A549 (cell line): ENCODE measurements at places on chromosomes 11 and 22.

DNA sequence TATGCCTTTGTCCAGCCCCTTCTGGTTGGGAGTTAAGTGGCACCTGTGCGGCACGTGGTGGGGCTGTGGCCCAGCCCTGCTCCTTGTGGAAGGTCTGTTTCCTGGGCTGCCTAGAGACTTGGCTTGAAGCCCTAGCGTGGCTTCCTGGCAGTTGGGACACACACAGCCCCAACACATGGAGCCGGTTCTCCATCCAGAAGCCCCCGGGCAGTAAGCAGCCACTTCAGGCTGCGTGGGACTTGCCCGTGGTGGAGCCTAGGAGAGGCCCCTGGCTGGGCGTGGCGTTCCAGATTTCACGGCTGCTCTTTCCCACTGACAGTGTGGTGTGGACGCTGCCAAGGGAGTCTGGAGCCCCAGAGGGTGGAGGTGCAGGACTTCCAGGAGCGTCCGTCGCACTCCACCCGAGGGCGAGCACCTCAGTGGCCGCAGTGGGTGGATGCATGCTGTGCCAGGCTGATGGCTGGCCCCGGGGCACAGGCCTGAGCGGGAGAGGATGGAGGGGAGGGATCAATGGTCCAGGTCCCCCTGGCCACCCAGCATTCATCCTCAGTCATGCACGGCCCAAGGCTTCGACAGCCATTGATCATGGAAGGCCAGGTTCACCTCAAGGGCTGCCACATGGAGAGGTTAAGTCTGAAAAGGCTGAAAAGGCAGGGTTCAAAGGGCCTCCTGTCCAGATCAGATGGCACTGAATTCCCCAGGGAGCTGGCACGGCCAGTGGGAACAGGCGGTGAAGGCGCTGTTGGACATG, 9.3 kb downstream of the CCND1 start:
- no peak for DNase-seq

DNA sequence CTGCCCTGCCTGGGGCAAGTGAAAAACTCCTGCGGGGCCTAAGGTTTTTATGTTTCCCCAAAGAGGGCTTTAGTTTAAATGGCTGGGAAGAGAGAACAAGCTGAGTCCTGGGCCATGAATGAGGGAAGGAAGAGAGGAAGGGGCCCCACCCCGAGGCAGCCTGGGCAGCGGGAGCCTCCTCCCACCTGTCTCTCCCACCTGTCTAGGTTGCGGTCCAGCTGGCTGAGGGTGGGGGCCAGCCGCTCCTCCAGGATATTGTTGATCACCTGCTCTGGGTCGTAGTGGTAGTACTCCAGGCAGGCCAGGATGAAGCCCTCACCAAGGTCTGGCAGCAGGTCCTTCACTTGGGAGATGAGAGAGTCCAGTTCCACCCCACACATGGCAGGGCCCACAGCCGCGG, 34.6 kb downstream of the UQCR10 start:
- DNase-seq = no peak

DNA sequence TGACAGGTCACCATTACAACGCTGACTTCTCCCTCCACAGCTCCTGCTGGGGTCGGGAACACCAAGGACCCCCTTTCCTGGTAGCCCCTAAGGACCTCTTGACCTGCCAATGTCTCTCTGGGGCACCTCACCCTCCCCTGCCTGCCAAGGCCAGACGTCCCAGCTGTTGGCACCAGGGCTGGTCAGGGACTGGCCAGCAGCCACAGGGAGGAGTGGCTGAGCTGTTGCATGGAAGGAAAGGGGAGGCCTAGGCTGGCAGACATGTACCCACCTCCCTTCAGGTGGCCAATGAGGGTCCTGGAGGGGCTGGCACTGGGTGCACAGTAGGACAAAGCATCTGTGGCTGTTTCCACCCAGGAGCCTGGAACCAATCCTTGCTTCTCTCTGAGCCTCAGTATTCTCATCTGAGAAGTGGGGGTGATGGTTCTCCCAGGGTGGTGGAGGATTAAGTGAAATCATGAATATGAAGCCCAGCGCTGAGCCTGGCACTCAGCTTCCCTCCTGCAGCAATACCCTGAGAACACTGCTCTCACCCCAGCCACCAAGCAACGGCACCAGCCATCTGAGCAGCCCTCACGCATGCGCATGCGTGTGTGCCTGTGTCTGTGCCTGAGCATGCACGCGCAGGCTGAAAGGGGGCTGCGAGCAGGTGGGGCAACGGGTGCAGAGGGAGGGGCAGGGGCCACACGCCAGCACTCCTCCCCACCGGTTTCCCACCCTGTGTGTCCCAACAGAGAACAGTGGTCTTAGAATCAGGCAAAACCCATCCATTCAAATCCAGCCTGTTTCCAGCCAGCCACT, 5.9 kb downstream of the KCNJ4 start:
- DNase-seq = no peak

- no peak for DNase-seq
Measured at GRCh38 chr11:47488111-47488510, 39.2 kb upstream of the RAPSN start.

DNA sequence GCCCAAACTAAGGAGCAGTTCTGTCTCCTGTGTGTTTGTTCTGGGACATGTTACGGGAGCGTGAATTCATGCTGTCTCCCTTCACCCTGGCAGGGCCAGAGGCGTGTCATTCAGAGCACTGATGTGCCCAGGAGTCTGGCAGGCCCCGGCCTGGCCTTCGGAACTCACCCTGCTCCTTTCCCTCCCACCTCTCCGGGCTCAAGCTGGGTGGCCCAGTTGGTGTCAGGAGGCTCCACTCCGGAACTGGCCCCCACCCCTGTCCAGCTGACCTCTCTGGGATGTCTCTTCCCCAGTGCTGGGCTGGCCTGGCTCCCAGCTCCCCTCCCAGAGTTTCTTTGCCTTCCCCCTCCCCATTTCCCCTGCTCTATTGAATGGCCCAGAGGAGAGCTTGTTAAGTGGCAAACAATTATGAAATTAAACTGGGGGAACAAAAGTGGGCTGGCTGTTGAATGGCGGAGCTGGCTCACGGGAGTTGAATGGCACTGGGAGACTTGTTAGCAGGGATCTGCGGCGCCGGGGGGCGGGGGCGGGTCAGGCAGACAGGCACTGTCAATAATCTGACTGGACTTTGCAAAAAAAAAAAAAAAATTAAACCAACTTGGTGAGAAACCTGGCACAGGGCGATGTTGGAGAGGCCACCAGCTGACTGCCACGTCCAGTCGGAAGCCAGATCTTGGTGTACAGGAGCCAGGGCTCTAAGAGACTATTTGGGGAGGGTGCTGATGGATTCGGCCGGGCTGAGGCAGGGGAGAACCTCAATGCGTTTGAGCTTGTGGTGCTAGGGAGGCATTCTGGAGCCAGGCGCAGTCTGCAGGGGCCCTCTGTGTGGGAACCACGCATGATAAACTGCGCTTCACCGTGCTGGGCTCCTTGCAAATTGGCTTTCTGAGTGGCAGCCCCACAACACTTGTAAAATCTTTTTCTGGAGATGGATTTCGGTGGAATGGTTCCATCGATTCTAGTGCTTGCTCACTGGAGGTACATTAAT, 1.3 kb downstream of the MPPED1 start:
- no peak for DNase-seq

DNA sequence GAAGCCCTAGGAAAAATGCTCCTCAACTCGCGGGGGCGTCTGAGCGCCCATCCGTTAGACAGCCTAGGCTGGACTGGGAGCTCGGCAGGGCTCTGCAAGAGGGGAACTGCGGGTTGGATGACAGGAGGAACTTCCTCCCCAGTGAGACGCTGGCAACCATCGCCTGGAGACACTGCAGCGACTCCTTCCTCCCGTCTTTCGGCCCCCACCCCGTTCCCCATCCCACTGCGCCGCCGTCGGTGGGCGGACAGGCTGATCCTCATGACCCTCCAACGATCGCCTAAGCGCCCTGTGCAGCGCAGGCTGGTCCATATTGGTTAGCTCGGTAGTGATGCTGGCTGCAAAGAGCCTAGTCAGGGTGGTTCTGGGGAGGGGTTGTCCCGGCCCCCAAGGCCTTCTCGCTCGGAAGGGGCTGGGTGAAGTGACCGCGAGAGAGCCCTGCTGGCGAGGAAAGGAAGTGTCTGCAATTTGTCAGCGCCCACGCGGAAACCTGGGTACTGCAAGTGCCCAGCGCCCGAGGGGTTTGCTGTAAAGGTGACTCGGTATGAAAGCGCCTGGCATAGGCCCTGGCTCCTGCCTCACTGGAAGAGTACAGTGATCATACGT, 638 bp downstream of the NRGN start:
- DNase-seq = peak; percentile 46

- no peak for DNase-seq
Measured at GRCh38 chr11:7154881-7155361, 66.1 kb downstream of the RBMXL2 start.

- DNase-seq = no peak
Measured at GRCh38 chr22:19168088-19168890, 10.2 kb downstream of the SLC25A1 start.

GRCh38 chr22:41047801-41048211, 44.6 kb upstream of the EP300 start:
- no peak for DNase-seq

GRCh38 chr11:15716550-15716949, 601.8 kb downstream of the INSC start:
- no peak for DNase-seq

GRCh38 chr11:30911247-30911646, 325.1 kb upstream of the MPPED2 start:
- DNase-seq = no peak

- no peak for DNase-seq
Measured at GRCh38 chr22:38953091-38953490, 4.3 kb upstream of the APOBEC3A start.

GRCh38 chr11:126058105-126058874, 4.4 kb downstream of the CDON start:
- DNase-seq = no peak

GRCh38 chr22:41367680-41368542, 13.8 kb upstream of the TEF start:
- DNase-seq = no peak

DNA sequence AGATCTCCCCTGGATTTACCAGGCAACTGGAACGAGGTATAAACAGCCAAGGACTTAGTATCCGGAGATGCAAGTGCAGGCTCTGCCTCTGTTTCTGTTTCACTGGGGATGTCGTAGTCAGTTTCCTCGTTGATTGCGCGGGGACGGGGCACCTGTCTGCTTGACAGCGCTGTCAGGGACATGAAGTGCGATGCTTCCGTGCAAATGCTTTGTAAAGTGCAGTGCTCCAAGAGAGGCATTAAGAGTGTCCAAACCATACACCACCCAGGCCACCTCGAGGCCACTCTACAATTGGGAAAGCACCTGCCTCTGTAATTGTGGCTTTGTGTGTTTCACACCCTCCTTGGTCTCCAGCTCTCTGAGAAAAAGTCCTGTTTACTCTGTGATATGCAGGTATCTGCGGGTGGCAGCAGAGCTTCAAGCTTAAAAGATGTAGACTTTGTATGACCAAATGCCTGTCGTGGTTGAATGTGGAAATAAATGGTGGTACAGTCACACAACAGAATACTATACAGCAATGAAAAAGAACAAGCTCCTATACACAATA, 18.6 kb upstream of the CD5 start:
- DNase-seq = no peak

- no peak for DNase-seq
Measured at GRCh38 chr11:70135625-70136059, 57.5 kb downstream of the ANO1 start.

DNA sequence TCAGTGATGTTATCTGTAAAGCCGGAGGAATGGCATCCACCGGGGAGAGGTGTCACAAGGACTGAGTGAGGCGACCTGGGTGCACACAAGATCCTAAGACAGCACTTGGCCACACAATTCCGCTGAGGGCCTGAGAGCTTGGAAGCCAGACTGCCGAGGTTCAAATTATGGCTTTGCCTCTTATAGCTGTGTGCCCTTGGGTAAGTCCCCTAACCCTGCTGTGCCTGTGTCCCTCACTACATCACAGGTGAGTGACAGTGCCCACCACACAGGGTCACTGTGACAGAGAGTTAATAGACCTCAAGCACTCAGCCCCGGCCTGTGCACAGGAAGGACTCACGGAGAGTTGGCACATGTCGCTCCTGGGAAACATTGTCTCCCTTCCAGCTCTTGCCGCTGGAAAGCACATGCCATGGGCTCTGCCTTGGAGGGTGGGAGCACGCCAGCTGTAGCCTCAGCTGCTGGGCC, 592 bp downstream of the RHOD start:
- no peak for DNase-seq

DNA sequence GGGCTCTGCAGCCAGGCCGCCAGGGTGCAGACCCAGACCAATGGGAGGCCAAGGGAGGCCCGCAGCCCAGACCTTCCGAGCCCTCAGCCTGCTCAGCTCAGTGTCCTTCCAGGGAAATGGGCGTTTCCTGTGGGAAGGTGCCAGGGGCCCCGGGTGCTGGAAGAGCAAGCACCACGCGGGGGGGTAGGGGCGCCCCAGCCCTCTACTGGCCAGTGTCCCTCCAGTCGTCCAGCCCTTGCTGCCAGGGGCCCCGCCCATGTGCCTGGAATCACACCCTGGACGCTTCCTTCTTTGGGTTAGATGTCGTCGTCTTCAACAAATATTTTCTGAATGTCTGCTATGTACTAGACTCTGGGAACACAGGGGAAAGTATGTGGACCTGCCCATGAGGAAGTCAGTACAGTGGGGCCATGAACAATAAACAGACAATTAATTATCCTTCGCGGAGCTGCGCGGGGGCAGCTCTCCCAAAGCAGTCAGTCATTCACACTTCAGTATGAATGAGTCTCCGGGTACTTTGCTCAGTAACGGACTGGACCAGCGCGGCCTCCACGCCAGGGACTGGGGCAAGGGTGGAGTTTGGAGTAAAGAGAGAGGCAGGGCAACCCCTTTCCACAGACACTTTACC, 60.2 kb downstream of the CDKN1C start:
- DNase-seq = no peak

- no peak for DNase-seq
Measured at GRCh38 chr11:93952082-93952780, 68.9 kb upstream of the HEPHL1 start.
